ENCODE measurements at places on chromosomes 4 and X. TPM values are rescaled to one million over a fixed set of nuclear protein-coding genes. Genes with fewer than 3 reads are reported as not detected.

Gene LGI2
- total RNA-seq = 0.36 TPM

- DNase-seq = peak; percentile 63
Measured at GRCh38 chr4:2799224-2799911, 6.5 kb downstream of the SH3BP2 start.

GRCh38 chr4:156606554-156607477, 364.8 kb downstream of the PDGFC start:
- no peak for DNase-seq

- DNase-seq = no peak
Measured at GRCh38 chrX:2875798-2876399, 47.2 kb downstream of the GYG2 start.

DNA sequence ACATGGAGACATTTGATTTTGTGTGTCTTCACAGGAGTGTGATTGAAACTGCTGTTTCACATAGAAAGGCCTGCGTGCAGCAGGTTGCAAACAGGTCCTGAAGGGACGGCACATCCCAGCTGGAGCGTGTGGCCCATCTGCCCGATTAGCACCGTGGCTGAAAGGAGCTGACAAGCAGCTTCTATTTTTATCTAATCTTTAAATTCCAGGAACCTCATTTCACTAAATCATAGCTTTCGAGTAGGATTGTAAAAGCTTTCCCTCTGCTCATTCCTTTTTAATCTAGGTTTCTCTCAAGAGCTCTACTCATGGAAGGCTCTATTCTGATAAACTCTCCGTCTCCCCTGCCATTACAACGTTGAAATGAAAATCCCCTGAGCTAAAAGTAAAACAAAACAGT, 106.8 kb downstream of the FSTL5 start:
- peak; percentile 42 for DNase-seq

Gene TNIP3
- 0.31 TPM for total RNA-seq

- DNase-seq = no peak
Measured at GRCh38 chrX:152137771-152138387, 498 bp downstream of the MAGEA10 start.

DNA sequence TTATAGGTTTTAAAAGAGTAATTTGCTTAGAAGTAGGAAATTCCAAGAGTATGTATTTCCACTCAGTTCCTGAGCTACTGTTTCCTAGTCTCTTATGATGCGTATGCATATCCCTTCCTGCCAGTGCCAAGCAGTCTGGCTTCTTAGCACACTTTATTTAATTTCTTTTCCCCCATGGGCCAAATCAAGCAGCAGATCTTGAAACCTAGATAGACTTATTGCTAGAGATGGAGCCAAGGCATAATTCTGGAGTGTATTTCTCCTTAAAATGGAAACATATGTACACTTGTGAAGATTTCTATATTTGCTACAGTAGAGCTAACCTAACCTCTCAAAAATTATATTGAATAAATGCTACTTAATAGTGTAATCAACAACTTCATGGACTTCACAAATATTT, 2337.6 kb downstream of the PCDH7 start:
- no peak for DNase-seq

DNA sequence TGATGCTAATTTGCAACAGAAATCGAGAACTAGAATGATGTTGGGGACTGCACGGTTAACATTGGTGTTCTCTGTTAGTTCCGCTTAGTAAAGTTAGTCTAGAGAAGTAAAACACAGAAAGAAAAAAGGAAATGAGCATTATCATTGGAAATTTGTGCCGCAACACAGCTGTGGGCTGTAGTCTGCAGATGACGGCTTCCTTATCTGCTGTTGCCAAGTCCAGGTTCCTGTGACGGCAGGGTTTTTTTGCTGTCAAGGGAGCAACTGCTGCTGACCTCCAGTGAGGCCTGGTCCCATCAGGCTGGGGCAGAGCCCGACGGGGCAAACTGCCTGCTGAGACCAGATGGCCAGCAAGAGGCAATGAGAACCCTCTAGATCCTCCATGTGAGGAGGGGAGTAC, 38.9 kb upstream of the PHEX start:
- DNase-seq = no peak

Gene STATH
- total RNA-seq = not detected

Gene TMEM31
- total RNA-seq = not detected

- no peak for DNase-seq
Measured at GRCh38 chrX:150482537-150483206, 85.7 kb upstream of the MTM1 start.

DNA sequence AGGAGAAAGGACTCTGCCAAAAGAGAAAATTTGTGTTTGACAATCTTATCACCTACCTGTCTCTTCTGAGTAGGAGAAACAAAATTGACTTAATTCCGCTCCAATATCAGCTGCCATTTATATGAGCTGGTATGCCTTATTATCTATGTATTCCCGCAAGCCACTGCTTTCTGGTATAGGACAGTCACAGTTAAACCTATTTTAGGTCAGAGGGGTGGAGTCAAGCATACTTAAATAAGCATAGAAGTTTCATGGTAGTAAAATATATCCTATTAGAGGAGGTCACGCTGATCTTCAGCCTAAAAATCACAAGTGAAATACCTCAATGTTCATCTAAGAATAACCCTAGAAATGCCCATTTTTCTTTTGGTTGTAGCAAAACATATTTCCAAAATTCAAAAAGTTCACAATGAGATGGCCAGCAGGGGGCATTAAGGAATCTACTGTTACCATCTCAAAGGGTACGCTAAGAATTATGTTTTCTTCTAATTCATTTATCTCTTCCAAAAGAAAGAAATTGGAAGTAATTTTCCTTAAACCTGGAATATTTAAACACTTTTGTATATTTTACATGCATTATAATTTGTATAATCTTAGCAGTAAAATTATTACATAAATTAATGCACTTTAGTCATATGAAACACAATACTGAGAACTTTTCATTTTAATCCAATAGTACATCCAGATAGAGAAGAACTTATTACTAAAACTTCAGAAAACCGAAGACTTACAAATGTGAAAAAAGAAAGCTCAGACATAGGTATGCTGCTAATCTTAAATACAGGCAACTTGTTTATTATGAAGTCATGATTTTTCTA, 10.5 kb downstream of the PPAT start:
- no peak for DNase-seq

Gene VCX
- not detected for total RNA-seq

DNA sequence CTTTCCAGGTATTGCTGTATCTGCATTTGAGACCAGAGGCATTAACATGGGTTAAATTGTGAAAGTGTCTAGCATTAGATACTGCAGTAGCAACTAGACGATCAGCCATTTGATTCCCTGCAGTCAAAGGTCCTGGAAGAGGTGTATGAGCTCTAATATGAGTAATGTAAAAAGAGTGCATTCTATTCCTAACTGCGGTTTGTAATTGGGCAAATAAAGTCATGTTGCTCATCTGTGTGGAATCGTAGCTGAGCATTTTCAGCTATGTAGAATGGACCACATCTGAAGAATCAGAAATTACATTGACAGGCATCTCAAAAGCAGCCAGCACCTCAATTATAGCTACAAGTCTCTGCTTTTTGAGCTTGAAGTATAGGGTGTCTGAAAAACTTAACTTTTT, 157.6 kb downstream of the ZNF518B start:
- no peak for DNase-seq

DNA sequence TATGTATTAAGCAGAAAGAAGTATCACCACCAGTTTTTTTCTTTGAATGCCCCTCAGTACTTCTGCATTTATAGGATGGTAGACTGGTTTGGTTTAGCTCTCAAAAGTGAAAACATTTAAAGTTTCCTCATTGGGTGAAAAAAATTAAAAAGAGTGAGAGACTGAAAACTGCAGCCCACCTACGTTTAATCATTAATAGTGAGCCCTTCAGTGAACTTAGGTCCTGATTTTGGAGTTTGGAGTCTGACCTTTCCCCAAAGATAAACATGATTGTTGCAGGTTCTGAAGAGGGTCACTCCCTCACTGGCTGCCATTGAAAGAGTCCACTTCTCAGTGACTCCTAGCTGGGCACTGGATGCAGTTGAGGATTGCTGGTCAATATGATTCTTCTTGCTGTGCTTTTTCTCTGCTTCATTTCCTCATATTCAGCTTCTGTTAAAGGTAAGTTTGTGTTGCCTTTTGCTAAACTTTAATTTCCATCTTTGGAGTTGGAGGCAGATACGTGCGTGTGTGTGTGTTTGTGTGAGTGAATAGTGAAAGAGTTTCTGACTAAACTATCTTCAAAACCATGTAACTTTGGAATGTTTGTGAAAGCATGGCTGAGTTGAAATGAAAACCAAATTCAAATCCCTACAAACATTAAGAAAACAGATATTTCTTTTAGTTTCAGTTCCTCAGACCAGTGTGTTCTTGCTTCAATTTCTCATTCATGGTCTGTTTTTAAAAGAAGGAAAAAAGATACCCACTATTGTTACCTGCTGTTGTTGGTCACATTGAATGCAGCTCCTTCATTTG, at the start of gene MTTP:
MTTP (plus strand) TSS at position 295 of the 795 bp plus-strand sequence; CDS start at position 381, 86 bp downstream.
- DNase-seq = no peak

Gene DMD
- 201 TPM for total RNA-seq

GRCh38 chrX:17826609-17827496, 34.2 kb downstream of the RAI2 start:
- DNase-seq = no peak

- no peak for DNase-seq
Measured at GRCh38 chrX:148069759-148070503, 88.8 kb downstream of the FMR1NB start.

GRCh38 chr4:78665216-78665770, 110.9 kb upstream of the BMP2K start:
- DNase-seq = no peak

Gene DIPK2B
- not detected for total RNA-seq

DNA sequence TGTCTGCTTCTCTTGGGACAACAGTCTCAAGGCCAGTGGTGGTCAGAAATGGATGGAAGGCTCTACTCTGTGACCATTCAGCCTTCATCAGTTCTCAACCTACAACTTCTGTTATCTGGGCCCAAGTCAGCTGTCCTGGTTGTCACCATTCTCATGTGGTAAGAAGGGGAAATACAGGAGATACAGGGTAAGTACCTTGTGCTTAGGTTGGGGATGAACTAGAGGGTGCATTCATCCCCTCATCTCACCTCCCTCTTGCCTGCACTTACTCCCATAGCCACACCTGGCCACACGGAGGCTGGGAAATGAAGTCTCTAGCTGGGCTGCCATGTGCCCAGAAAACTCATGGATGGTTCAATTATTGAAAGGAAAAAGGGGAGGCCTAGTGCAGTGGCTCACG, 44.9 kb downstream of the FAM184B start:
- no peak for DNase-seq

GRCh38 chrX:10367406-10367805, 210.6 kb downstream of the CLCN4 start:
- DNase-seq = no peak

DNA sequence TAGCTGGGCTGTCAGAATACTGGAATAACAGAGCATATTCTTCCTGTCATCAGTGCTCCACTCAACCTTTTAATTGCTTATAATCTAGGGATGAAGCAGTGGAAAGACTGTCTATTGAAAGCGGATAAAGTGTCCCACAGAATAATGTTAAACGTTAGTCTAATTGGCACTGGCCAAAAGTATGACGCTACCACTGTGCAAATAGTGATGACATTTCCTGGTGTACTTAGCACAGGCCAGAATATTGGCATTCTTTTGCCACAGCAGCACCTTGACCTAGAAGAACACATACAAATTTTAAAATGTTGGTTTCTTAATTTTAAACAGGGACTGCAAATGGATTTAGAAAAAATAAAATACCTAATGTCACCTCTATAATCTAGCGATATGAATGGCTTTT, 635.2 kb upstream of the SPANXN1 start:
- DNase-seq = no peak

DNA sequence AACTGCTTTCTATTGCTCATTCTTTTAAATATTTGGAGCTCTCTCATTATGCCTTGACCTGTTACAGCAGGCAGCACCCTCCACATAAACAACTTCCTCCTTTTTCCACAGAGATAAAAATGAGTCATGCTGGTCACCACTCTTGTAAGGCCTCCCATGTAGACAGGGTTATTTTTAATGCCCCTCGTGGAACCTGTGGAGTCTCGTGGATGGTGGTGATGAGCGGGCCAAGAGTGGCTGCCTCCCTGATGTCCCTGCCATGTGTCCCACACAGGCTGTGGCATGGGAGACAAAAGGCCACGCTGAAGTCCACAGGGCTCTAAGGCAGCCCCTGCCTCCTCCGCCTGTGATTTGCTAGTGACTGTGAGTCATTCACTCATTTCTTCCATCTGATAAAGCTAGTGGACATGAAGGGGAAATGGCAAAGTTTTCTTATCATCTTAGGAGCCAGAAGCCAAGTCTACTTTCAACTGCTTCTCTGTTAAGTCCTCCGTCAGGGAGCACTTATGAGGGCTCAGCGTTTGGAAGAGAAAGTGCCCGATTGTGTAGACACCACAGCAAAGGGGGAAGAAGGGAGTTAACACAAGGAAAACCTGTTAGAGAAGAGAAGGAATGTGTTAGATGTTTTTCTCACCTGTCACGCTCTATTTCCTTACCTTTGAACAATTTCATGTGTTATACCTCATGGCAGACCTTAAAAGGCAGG, 121.6 kb upstream of the FAT1 start:
- no peak for DNase-seq

DNA sequence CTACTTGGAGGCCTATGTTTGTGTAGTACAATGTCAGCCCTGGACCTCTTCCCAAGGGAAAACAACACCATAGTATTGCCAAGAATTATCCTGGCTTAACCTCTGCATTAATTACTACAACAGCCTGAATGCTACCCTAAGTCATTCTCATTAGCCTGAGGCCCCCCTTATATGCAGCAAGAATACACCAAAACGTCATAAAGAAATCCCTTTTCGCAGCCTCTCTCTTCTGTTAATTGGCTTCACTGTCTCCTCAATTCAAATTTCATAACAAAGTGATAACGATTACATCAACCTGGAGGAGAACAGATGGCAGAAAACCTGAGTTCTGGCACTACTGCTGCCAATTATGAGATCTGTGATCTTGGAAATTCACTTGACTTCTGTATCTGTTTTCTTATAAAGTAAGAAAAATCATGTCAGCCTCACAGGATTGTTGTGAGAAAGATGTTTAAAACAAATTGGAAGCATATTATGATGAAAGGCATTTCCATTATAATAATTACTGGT, 1663.1 kb downstream of the STIM2 start:
- DNase-seq = no peak

Gene NDST4
- not detected for total RNA-seq

DNA sequence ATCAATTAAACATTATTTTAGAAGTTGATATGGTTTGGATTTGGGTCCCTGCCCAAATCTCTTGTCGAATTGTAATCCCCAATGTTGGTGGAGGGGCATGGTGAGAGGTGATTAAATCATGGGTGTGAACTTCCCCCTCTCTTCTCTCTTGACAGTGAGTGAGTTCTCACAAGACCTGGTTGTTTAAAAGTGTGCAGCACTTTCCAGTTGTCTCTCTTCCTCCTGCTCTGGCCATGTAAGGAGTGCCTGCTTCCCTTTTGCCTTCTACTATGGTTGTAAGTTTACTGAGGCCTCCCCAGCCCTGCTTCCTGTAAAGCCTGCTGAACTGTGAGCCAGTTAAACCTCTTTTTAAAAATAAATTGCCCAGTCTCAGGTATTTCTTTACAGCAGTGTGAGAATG, 141.4 kb downstream of the GALNTL6 start:
- no peak for DNase-seq

DNA sequence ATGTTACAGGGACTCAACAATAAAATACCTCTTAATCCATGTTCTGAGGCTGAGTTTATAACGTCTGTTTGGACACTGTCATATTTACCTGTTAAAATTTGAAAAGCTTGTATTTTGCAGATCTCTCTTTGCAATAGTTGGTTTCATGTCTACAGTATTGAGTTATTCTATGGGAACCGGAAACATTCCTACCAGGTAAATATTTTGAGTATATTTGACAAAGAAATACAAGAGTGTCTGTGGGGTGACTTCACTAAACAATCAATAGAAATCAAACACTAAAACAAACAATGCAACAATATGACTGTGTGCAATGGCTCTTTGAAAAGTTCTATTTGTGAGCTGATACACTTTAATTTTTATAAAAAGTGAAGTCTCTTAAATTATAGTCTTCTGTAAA, 47.7 kb upstream of the CXCL8 start:
- DNase-seq = no peak
